ACHN (cell line): ENCODE measurements at places on chromosomes 7 and 10.

DNA sequence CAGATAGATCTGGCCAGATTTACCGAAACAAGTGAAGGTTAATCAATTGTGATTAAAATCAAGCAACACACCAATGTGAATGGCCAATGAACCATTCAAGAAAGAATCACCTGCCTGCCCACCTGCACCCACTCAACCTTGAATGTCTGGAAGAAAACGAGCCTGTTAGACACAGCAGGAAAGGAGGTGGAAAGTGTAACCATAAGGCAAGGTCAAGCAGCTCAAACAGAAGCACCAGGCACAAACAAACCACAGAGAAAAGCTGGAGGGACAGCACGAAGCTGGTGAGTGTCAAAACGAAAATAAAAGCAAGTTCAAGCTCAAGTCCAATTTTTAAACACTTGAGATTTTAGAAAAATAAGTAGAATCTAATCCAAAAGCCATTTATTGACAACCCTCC lies 64.9 kb downstream of the STEAP1B start:
- DNase-seq = no peak

DNA sequence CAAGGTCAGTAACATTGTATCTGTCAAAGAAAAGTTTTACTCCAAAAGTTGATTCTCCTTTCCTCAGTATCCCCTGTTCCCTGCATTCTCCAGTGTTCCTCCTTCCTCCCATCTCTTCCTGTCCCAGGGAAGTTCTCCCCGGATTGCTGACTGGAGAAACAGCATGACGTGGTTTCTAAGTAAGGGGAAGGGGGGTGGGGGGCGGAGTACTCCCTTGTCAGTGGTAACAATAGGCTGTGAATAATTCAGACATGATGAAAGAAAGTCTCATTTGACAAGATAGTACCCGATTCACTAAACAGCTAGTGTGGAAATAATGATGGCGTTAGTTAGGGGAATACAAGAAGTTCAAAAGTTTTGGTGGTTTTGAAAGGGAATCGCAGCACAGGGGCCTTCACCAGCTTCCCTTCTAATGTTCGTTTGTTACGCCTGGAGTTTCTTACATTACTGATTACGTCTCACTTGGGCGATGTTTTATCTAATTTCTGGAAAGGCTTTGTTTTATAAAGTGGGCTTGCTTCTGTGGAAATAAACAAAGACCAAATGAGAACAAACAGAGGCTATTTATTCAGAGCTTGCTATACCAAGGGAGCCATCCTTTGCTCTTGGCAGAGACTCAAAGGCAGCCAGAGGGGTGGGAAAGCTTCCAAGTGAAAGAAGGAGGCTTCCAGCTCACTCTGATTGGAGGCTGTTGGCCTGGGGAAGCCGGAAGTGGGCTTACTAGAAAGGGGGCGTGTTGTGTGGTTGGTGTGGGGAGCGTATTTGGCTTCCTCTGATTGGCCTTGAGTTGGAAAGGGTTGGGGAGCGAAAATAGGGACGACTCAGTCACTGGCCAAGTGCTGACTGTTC lies 453.7 kb downstream of the SDK1 start:
- no peak for DNase-seq

DNA sequence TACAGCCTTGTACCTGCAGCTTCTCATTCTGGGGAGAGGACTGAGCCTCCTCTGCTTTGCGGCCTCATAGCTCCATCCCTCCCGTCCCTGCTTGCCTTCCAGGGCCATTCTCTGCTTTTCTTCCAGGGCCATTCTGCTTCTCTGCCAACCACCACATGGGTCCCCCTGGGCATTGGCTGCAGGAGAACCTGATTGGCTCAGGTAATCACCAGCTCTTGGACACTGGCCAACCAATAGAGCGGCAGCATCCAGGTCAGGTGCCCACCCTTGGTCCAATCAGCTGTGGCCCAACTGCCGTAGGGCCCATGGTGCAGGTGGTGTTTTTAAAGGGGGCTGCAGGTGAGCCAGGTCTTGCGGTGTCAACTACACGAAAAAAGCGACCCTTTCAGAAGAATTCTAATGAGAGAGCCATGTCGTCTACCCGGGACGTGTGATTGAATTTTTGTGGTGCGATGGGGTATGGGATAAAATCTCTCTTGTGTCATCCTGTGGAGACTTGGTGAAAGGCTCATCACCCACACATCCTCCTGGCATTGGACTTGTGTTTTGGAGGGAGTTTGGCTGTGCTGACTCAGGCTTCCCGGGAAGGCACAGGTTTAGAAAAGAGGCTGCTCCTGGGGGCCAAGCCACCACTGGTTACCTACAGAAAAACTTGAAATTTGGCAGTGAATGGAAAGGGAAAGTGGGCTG lies 46.0 kb upstream of the PODXL start:
- no peak for DNase-seq

DNA sequence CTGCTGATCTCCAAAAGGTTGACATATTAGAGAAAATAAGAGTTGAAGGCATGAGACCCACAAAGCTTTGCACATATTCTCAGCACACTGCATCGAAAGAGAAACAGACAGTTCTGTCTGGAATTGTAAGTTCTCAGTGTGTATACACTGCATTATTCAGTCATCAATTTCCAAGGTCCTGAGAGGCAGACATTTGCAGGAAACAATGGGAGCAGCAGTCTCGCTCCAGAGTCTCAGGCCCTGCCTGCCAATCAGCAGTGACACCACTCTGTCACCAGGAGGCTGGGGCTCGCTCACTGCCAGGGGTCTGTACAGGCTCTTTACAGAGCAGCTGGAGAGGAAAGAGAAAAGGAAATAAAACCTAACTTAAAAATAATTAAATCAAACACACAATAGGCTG lies 36.3 kb downstream of the JAZF1 start:
- no peak for DNase-seq

GRCh38 chr7:2908103-2908683 lies 64.1 kb upstream of the GNA12 start:
- DNase-seq = no peak

GRCh38 chr10:61130366-61130765 lies 186.4 kb upstream of the RHOBTB1 start:
- no peak for DNase-seq

DNA sequence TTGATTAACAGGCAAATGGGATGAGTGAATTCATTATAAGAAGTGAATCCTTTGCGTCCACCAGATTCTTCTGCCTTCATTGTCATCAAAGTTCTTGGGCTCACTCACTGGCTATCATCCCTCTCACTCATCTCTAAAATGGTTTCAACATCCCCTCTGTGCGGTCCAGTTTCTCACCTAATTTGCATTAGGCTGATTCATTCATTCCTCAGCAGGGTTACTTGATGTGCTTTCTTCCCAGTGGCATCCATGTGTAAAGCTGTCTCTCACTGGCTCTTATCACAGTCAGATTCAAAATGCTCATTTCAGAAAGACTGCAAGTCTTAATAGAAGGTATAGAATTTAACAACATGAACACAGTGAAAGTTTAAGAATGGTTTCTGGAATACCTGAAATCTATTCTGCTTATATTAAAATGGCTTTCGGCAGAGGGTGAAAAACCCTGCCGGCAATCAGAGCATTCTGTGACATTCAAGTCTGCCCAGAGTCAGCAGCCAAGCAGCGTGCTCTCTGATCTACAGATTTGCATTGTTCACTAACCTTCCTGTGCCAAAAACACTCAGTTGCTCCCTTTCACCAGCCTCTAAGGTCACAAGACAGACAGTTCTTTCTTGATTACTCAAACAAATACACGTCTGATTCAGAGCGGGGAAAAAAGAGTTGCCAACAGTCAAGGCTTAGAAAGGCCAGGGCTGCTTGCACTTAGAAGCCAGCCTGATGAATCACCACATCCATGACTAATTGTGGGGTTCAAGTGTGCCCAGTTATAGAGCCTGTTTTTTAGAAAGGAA lies 106.7 kb downstream of the TES start:
- DNase-seq = peak; percentile 100

DNA sequence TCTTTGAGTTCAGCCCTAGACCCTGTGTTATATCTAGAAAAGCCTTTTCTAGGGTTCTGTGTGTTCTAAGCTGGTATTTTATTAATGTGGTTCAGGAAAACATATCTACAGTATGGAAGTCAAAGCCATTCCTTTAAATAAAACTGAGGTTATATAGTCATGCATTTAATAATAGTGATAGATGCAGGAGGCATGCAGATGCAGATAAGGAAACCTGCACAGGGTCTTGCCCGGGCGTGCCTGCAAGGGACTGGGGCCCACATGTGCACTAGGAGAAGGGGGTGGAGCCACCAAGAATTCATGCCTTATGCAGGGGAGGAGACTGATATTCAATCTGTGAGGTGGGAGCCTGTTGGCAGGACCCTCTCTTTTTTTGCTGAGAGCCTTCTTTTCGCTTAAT lies 171.5 kb downstream of the PRPF18 start:
- peak; percentile 36 for DNase-seq

DNA sequence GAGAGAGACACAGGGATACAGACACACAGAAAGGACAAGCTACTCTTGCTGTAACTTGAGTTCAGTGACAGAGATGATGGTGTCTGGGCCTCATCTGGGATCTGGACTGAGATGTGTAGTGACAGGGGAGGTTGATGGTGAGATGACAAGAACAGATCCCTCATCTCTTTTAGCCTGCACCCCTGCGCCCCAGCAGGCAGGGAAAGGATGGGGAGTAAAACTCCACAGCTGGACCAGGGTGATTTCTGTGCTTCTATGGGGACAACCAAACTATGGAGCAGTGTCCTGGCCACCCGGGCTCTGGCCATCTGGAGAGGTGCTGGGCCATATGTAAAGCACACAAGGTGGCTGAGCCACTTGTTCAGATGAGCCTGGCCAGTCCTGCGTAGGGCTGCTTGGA lies 4.5 kb upstream of the LRRC18 start:
- no peak for DNase-seq

DNA sequence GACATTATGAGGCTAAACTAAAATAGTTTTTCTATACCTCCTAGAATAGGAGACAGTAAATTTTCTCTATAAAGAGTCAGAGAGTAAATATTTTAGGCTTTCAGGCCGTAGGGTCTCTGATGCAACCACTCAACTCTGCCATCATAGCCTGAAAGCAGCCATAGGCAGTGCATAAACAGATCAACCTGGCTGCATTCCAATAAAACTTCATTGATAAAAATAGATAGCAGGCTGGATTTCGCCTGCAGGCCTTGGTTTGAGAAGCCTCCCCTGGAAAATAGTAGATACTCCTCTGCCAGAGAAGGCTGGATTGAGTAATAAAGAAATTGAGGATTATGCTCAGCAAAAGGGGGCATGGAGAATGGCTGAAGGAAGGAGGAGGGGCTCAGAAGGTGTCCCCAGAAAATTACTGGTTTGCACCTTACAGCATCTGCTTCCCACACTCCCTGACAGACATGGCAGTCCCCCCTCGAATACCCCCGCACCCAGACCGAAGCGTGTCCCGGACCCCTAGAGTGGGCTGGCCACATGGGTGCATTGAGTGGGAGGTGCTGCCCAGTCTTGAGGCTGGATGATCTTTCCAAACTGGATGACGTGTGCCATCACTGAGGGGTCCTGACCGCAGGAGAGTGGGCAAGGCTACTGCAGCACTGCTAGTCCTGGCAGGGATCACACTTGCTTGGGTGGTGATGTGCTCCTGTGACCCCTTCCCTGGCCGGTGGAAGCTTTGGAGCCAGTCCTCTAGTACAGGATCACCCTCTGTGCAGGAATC lies 126.6 kb downstream of the PTPN20 start:
- DNase-seq = no peak

- DNase-seq = no peak
Observed at GRCh38 chr10:119742947-119743648, 17.2 kb downstream of the INPP5F start.

DNA sequence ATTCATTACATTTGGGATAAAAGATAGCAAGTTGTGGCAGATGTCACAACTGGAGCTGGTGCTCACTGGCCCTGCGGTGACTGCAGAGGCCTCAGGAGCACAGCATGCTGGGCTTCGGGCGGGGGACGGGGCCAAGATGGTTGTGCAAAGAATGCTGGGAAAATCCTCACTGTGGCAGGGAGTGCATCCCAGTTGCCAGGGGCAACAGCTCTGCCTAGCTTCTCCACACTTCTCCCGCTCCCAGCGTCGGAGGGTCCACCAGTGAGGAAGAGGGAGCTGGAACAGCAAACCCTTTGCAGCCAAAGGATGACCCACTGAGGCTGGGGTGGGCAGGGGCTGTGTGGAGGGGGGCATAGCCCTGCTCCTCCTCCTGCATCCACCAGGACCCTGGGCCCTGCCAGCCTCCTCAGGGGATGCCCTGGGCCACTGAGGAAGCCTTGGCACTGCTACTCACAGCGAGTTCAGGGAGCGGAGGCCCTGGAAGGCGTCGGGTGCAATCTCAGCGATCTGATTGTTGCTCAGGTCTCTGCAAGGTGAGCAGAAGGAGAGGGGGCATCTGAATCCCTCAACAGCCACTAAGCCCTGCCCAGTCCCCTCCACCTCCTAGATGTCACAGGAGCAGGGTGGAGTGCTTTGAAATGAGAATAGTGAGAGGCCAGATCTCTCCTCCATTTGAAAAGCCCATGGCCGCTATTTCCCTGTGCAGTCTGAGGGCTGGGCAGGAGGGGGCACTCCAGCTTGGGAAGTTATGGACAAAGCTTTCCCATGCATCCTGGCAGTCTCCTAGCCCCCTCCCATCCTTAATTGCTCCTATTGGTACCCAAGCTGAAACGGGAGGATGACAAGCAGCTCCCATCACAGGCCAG lies 126.5 kb downstream of the SLIT1 start:
- no peak for DNase-seq

- DNase-seq = no peak
Observed at GRCh38 chr10:5509691-5510090, 10.3 kb upstream of the CALML5 start.

DNA sequence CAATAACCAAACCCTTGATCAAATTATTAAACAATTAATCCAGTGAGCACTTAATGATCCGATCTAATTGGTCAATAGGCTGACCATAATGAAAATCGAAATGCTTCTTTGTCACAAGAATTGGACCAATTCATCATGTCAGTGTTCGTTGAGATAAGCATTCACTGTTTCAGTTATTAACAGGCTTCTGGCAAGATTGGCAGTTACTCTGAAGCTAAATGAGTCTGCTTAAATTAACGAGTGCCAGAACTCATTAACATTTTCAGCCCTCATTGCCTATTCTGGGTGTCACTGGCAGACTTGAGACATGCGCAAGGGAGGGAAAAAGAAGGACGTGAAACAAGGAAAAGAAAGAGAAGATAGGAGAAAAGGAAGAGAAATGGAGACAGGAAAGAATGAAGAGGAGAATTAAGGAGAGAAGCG lies 30.7 kb upstream of the SLC26A3 start:
- no peak for DNase-seq

GRCh38 chr7:40916813-40917212 lies 782.0 kb downstream of the SUGCT start:
- no peak for DNase-seq

- no peak for DNase-seq
Observed at GRCh38 chr7:29955799-29956486, 33.7 kb downstream of the SCRN1 start.

DNA sequence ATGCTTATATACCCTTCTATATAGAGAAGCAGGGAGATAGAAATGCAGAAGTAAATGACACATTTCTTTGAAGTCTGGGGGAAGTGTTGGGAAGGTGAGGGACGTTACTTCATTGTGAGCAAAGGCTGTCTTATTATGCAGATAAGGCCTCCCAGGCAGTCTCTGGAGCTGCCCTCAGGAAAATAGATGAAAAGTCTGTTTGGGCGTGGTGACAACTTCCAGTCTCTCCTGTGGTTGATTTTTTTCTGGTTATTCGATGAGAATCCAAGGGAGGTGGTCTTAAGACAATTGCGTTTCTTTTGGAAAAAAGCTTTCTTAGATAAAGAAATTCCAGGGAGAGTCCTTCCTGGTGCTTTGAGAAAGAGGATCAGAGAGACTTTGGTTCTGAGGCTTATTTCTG lies 84.0 kb downstream of the NEUROD6 start:
- no peak for DNase-seq
